ENCODE measurements at places on chromosomes 12 and 14. TPM values are rescaled to one million over a fixed set of nuclear protein-coding genes. Genes with fewer than 3 reads are reported as not detected.

- H3K27ac ChIP-seq, result no peak overlapping the region
- no peaks in the 10 kb centered on the region for H3K27me3 ChIP-seq
Measured at GRCh38 chr12:92676710-92677109, 26.1 kb upstream of the PLEKHG7 start.

- H3K4me1 ChIP-seq, result no peaks in the 10 kb centered on the region
- no peak overlapping the region for H3K4me3 ChIP-seq
- no peak for DNase-seq
- no peaks in the 10 kb centered on the region for H3K36me3 ChIP-seq
- H3K27ac ChIP-seq, result no peak overlapping the region
Measured at GRCh38 chr12:45634273-45634917, 95.1 kb upstream of the ARID2 start.

DNA sequence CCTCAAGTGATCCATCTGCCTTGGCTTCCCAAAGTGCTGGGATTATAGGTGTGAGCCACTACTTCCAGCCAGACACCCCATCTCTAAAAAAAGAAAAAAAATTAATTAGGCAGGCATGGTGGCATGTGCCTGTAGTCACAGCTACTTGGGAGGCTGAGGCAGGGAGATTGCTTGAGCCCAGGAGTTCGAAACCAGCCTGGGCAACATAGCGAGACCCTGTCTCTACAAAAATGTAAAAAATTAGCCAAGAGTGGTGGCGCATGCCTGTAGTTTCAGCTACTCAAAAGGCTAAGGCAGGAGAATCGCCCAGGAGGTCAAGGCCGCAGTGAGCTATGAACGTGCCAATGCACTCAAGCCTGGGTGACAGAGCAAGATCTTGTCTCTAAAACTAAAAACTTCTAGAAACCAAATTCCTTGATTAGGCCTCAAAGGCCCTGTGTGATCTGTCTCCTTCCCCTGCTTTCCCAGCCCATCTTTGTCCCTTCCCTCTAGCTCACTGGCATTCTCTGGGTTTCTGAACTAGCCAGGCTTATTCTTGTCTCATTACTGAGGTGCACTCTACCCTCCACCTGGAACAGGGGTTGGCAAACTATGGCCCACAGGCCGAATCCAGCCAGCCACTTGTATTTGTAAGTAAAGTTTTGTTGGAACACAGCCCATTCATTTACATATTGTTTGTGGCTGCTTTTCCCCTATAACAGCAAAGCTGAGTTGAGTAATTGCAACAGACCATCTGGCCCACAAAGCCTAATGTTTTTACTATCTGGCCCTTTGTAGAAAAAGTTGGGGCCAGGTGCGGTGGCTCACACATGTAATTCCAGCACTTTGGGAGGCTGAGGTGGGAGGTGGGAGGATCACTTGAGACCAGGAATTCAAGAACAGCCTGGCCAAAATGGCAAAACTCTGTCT, 17.2 kb upstream of the TPCN1 start:
- H3K4me3 ChIP-seq, result no peak overlapping the region
- peaks cover 26% of the 10 kb centered on the region for H3K4me1 ChIP-seq
- peaks cover 8% of the 10 kb centered on the region for H3K27me3 ChIP-seq

DNA sequence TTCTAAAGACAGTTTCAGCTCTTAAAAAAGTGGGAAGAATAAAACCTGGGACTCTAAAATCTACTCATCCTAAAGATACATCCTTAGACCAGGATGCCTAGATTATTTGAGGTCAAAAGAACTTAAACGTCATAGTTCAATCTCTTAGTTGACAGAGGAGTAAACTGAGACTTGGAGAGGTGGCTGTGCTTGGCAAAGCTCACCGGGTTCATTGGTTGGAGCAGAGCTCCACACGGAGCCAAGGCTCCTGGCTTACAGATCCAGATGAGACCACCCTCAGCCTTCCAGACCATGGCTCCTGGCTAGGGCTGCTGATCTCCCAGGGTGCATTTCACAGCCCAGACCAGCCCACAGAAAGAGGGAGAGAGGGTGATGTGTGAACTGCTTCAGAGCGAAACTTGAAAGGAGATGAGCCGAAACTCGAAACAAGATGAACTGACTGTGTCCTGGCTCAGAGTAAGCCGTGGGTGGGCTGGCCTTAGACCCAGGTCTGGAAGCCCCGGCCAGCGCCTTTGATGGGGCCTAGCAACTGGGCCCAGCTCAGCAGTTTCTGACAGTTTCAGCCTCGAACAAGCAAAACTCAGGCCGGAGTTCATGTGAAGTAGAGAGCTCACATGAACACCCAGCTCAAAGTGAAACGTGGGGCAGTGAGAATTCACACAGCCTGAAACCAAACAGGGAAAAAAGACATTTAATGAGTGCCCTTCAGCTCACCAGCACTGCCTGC, 1044.8 kb downstream of the BCL11B start:
- no peaks in the 10 kb centered on the region for H3K36me3 ChIP-seq
- peaks cover 21% of the 10 kb centered on the region for H3K4me1 ChIP-seq
- H3K27me3 ChIP-seq, result peaks cover 2% of the 10 kb centered on the region

DNA sequence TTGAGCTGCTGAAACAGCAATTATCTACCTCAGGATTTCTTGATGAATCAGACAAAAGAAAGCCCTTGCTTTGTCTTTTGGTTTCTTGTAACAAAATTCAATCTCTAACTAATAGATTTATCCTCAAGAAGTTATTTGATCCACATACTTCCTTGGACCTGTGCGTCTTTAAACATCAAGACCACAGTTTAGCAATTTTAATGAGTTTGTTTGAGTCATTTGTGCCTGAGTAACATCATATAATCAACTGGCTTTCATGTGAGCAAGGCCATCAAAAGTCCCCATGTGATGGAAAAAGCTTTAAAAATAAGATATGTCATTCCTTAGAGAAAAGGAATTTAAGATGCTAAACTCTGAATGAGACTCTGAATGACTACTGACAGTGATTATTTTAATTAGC, 52.3 kb downstream of the KCNC2 start:
- H3K4me3 ChIP-seq, result no peak overlapping the region
- no peaks in the 10 kb centered on the region for H3K27me3 ChIP-seq

DNA sequence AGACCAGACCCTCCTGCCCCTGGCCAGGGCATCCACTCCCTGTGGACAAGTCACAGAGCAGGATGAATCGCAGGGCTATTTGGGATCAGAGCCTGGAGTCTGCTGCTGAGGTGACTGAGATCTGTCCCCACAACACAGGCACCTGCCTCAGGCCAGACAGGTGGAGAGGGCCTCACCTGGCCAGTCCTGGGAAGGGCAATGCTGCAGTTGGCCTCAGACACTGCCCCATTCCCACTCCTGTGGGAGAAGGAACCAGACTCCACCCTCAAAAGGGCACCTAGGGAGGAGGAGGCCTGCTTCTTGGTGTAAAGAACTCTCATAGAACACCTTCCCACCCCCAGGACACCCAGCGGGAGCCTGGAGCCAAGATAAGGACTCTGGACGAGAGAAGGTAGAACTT, 48.3 kb upstream of the PLEKHG6 start:
- H3K4me1 ChIP-seq, result no peaks in the 10 kb centered on the region
- H3K4me3 ChIP-seq, result no peak overlapping the region
- H3K36me3 ChIP-seq, result peaks cover 4% of the 10 kb centered on the region
- H3K27ac ChIP-seq, result no peak overlapping the region
- peaks cover 4% of the 10 kb centered on the region for H3K27me3 ChIP-seq
- no peak for DNase-seq

DNA sequence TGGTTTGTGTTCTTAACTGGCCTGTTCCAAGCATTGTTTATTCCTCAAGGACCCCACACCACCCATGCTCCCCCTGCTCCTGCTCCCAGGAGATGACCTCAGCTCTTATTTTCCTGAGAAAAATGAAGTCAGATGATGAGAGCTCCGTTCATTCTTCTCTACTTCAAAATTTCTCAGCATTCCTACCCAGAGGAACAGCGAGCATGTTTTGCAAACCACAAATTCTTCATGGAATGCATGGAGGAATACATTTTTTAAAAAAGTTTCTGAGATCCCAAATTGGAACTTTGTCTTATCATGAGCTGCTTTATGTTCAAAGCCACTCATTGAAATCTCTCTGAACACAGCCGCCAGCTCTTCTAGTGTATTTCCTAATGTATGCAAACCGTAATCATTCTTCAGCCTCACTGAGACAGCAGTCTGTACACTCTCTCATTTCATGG, 44.9 kb downstream of the SYNE2 start:
- DNase-seq, result no peak
- peaks cover 52% of the 10 kb centered on the region for H3K4me1 ChIP-seq
- H3K27me3 ChIP-seq, result peaks cover 9% of the 10 kb centered on the region
- no peaks in the 10 kb centered on the region for H3K36me3 ChIP-seq
- H3K4me3 ChIP-seq, result no peak overlapping the region
- peak overlapping the region; percentile 82 for H3K27ac ChIP-seq

DNA sequence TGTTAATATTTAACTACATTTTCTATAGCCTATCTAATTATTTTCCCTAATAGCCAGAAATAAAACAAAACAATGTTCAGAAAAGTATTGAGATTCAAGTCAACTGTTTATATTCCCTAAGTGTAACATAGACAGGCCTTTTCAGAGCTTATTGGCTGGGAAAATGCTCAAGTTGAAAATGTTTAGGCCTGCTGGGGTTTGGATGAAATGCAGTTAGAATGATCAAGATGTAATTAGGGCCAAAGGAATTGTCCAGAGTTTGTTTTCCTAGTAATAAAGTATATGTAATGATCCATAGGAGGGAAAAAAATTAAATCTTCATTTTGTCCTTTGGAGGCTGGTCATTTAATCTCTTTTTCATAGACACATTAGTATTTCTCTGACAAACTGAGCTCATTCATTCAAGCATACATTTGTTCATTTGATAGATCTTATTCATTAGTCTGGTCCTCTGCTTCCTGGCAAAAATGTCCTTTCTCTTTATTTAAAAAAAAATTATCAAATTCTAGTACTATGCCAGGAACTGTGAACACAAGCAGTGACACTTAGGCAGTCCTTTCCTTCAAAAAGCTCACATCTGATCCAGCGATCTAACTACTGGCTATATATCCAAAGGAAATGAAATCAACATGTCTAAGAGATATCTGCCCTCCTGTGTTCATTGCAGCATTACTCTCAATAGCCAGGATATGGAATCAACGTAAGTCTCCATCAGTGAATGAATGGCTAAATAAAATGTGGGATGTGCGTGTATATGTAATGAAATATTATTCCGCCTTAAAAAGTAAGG, 40.1 kb upstream of the NEDD1 start:
- H3K4me3 ChIP-seq, result no peak overlapping the region

DNA sequence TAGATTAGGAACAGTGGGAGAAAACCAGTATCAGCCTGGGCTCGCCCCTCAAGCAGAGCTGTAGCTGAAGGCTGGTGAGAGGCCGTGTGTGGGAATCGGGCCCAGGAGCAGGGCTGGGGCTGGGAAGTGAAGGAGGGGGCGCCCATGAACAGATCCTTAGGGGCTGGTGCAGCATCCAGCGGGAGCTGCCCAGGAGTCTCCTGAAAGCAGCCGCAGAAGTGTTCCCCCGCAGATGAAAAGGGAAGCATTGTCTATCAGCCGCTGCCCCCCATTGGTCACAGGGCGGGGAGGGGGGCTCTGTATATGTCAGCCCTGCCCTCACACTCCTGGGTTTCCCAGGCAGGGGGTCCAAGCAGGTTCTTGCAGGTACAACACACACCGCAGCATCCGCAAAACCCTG, 15.6 kb upstream of the RFLNA start:
- H3K27ac ChIP-seq, result no peak overlapping the region
- H3K4me1 ChIP-seq, result no peaks in the 10 kb centered on the region
- no peak for DNase-seq
- H3K27me3 ChIP-seq, result peaks cover 7% of the 10 kb centered on the region

DNA sequence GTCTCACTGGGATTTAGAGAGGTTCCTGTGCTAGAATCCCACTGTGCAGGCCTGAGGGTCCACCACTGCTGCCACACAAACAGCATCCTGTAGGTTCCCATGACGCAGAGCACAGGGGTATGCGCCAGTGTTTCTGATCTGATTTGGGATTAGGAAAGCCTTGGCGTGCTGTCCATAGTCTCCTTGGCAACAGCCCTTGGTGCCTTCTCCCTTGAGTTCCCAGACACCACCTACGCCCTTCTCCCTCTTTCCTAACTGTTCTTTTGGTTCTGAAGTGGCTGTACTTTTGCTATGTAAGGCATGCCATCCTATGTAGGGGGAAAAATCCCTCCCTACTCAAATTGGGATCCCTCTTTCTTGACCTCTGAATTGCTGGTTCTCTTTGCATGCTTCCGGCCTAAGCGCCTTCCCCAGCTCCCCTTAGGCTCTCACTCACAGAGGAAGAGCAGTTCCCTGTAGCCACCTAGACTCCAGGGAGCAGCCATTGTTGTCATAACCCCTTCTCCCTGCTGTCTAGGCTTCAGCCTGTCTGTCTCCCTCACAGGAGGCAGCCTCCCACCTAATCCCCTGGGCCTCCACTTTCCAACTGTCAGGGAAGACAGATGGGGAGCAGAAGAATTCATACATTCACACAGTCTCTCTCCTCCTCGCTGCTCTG, 14.8 kb upstream of the RIC8B start:
- H3K27ac ChIP-seq, result no peak overlapping the region
- peaks cover 2% of the 10 kb centered on the region for H3K27me3 ChIP-seq
- H3K4me1 ChIP-seq, result peaks cover 8% of the 10 kb centered on the region
- no peak for DNase-seq
- no peak overlapping the region for H3K4me3 ChIP-seq

GNPTAB gene
- 185 TPM for polyA plus RNA-seq

OR6C75 gene
- polyA plus RNA-seq, result not detected

NTS gene
- not detected for polyA plus RNA-seq

VRTN gene
- polyA plus RNA-seq, result not detected

SALL2 gene
- 0.80 TPM for polyA plus RNA-seq

ANKRD52 gene
- 23.3 TPM for polyA plus RNA-seq

PLBD1 gene
- polyA plus RNA-seq, result 8.4 TPM

Measured in immature natural killer cell (primary cell).